Thymus (tissue), 14 donors: ENCODE measurements at places on chromosomes 6 and 20.

GRCh38 chr20:2631228-2631627 lies 21.2 kb upstream of the NOP56 start:
- DNase-seq, result no peak

- DNase-seq, result no peak
These were observed 47.4 kb upstream of the STX16 start for GRCh38 chr20:58603721-58604120.

DNA sequence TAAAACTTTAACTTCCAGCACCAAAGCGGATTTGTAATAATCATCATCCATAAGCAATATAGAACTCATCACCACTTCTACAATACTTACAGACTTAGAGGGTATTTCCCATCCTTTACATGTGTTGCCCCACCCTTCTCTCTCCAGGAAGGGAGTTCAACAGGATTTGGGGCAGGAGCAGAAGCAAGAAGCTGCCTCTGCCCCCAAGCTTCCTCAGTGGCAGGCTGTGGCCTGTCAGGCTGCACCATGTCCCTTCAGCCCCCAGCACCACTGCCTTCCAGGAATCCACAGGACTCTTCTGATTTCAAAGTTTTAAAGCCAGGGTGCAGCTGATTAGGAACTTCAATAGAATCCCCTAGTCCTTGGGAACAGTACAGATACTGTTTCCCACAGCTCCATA lies 36.7 kb upstream of the MCM9 start:
- no peak for DNase-seq

DNA sequence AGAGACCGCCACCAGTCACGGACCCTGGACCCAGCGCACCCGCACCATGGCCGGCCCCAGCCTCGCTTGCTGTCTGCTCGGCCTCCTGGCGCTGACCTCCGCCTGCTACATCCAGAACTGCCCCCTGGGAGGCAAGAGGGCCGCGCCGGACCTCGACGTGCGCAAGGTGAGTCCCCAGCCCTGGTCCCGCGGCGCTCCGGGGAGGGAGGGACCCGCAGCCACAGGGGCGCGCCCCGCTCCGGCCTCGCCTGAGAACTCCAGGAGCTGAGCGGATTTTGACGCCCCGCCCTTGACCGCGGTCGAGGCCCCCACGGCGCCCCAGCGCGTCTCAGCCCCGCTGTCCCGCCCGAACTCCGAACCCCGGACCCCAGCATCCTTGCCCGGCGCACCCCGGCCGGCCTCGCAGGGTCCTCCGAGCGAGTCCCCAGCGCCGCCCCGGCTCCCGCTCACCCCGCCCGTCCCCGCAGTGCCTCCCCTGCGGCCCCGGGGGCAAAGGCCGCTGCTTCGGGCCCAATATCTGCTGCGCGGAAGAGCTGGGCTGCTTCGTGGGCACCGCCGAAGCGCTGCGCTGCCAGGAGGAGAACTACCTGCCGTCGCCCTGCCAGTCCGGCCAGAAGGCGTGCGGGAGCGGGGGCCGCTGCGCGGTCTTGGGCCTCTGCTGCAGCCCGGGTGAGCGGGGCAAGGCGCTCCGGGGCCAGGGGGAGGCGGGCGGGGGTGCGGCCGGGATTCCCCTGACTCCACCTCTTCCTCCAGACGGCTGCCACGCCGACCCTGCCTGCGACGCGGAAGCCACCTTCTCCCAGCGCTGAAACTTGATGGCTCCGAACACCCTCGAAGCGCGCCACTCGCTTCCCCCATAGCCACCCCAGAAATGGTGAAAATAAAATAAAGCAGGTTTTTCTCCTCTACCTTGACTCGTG lies at the start of gene OXT:
Gene OXT (plus strand): TSS at position 11 of the 920 bp plus-strand sequence. CDS start 36 bp downstream, at position 47.
- no peak for DNase-seq

GRCh38 chr20:37941332-37941731 lies 38.4 kb downstream of the VSTM2L start:
- no peak for DNase-seq

DNA sequence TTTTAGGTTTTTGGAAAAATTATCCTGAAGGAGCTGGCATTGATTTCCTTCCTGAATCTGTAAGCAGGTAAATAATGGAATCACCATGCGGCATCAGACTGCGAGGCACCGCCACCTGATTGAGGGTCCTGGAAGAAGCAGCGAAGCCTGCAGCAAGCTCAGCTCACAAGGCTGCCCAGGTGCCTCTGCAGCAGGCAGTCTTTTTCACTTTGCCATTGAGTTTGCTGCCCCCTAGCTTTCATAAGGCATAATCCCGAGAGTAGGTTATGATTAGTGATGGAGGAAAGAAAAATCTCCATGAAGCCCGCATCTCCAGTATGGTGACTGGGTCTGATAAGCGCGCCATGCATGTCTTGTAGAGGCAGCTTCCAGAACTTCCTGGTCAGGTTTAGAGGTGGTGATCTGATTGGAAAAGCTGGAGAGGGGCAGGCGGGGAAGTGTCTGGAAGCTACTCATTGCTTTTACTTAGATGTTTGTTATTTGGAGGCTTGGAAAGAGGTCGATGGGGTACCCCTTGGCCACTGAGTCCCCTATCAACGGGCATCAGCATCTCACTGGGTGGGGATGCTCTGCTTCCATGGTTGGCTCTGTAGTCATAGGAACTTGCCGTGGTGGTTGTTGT lies 26.7 kb downstream of the IYD start:
- DNase-seq, result peak; percentile 75

DNA sequence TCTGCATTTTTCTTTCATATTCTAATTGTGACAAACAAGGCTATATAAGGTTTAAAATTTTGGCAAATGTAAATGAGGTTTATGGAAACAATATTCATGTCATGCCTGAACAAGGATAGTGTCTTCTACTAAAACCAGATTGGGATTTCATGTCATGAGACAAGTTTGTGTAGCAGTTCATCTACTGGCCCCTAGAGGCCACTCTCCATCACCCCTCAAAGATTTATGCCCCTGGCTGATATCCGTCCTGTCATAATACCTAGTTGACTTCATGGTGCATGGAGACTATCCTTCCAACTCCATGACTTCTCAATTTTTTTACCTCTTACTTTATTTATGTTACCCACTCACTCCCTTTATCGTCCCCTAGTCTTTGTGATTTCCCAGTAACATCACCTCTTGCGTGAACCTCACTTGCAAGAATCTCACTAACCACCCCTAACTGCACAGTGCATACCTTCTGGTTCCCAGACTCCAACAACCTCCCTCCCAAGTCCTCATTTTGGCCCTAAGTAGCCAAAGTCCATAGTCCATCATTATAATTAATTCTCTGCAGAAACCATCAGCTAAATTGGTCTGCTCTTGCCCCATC lies 179.8 kb downstream of the TASP1 start:
- peak; percentile 32 for DNase-seq

- DNase-seq, result no peak
These were observed 11.2 kb downstream of the AARS2 start for GRCh38 chr6:44301782-44302564.

DNA sequence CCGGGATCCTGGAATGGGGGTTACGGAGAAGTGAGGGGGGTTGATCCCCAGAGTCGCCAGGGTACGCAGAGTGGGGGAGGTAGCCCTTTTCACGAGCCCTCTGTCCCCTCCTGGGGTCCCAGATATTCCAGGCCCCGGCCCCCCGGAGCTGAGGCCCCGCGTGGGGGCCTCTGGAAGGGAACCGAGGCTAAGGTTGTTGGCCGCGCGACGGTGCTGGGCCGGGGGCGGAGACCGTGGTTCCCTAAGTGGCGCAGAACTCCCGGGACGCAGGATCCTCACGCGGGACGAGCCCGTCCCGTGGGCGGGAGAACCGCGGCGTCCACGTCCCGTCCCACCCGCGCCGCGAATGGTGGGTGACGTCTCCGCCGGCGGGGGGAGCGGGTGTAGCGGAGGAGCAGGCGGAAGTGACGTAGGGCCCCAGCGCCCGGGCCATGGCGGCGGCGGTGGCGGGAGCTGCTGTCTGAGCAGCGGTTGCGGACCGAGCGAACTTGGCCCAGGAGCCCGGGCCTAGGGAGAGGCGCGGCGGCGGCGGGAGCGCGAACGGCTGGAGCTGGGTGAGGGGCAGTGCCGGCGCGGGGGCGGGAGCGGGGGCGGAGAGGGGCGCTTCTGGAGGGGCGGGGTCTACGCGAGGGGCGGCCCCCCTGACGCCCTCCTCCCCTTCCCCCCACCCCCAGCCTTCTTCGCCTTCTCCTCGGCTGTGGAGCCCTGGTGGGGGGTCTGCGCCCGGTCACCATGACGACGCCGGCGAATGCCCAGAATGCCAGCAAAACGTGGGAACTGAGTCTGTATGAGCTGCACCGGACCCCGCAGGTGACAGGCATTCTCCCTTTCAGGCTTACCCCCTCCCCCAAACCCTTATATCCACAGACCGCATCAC lies at the start of gene RING1:
Gene RING1 (plus strand): TSS at position 410 of the 877 bp plus-strand sequence. CDS start 323 bp downstream, at position 733.
- peak; percentile 77 for DNase-seq

GRCh38 chr6:143279385-143279784 lies 171.1 kb downstream of the ADAT2 start:
- no peak for DNase-seq

GRCh38 chr6:32982702-32983492 lies 14.5 kb downstream of the BRD2 start:
- DNase-seq, result no peak
